Bronchial epithelial cell (primary cell): ENCODE measurements at places on chromosomes 4 and X. TPM values are rescaled to one million over a fixed set of nuclear protein-coding genes. Genes with fewer than 3 reads are reported as not detected.
A peak's percentile ranks its signal among the peaks of the same experiment; 100 is the strongest.

CCNB3 gene
- under 0.01 TPM in 2 replicates for total RNA-seq

GK gene
- 30.5 and 38.7 TPM in 2 replicates for total RNA-seq

RAB9A gene
- 43.4 and 57.6 TPM in 2 replicates for total RNA-seq

KCNIP4 gene
- total RNA-seq: 0.53 and 1.4 TPM in 2 replicates

CT55 gene
- total RNA-seq: not detected in 2 replicates

PRKG2 gene
- total RNA-seq: 5.3 and 7.0 TPM in 2 replicates

DNA sequence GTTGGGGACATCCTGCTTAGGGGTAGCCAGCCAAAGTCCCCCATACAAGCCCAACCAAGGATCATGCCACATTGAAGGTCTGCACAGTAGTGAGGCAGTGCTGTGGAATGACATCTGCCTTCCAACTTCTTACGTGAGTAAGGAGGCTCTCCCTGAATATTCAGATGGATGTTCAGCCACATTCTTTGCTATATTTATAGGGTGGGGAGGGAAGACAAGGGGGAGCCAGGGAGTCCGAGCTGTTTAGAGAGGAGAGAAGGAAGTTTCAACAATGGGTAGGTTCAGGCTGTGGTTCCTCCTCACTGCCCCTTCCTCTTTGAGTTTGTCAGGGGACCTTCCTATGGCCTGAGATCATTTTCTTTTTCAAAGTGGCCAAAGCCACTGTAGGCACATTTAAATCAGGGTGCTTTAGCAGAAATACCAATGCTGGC lies 29.8 kb downstream of the MSN start:
- no peak for DNase-seq

DNA sequence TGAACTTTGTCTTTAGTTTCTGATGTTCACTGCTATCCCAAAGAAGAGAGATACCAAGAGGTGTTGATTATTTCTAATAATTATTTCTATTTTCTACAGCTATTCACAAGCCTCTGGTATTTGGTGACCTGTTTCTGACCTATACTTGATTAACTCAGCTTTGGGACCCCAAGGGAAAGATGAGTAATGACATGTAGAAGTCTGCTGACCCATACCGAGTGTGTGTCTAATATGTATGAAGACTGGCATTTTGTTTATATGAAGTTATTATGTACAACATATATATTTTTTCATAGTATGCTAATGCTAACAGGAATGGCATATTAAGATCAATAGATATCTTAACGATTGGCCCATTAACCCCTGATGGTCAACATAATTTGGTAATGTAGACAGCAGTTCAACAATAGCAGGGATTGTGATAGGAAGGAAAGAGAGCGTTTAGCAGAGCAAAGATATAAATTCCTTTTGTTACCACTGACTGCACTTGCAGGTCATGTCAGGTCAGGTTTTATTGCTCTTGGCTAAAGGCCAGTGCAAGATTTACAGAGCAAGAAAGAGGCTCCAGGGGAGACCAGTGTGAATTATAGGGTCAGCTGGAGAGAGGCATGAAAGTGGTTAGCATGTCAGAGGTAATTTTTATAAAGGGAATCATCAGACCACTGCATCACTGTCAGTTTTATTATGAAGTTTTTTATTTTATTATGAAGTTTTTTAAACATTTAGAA lies 94.7 kb upstream of the DIPK2B start:
- peak; percentile 52 for DNase-seq

- DNase-seq: no peak
Measured at GRCh38 chrX:72125331-72126047, 6.2 kb downstream of the RTL5 start.

GRCh38 chr4:111113591-111113990 lies 490.7 kb upstream of the PITX2 start:
- DNase-seq: no peak

- DNase-seq: no peak
Measured at GRCh38 chrX:36573720-36574119, 434.4 kb upstream of the FAM47C start.

DNA sequence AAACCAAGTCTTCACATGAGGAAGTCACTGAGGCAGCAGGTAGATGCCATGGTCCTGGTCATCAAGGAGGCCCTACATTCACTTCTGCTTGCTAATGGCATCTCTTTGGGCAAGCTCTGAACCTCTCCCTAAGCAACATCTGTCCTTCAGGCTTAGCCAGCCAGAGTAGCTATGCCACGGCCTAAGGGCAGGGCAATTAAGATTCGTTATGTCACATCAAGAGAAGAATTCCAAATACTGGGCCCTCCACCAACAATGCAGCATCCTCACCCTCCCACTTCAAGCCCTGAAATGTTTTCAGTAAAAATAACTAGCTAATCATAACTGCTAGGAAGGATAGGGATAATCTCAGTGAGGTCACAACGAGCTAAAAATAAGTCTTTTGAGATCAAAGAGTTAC lies 120.7 kb upstream of the HCCS start:
- DNase-seq: no peak

GRCh38 chrX:153387987-153388721 lies 13.0 kb downstream of the PNMA6E start:
- DNase-seq: no peak

DNA sequence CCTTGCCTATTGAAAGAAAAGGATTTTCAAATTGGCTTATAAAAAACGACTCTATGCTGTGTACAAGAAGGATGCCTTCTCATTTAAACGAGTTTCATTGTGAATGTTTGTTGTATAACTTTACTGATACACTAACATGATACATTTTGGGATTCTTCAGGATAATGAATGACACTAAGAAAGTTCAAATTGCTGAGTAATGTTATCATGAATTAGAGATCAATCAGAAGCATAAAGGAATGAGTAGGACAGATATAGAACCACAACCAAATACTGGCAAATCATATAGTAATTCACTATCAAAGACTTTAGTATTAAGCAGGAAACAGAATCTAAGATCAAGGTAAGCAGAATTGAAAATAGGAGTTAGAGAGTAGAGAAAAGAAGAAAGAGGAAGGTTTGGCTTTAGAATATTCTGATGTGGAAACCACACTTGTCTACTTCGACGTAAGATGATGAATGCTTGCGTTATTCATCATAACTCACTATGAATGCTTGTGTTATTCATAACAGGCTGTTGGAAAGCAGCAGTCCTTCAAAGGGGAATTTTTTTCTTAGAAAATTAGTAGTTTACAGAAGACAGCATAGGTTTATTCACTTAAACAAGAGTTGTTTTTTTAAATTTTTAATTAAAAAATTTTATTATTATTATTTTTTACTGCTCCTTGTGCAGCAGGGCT lies 13.4 kb downstream of the CCDC158 start:
- DNase-seq: peak; percentile 63

DNA sequence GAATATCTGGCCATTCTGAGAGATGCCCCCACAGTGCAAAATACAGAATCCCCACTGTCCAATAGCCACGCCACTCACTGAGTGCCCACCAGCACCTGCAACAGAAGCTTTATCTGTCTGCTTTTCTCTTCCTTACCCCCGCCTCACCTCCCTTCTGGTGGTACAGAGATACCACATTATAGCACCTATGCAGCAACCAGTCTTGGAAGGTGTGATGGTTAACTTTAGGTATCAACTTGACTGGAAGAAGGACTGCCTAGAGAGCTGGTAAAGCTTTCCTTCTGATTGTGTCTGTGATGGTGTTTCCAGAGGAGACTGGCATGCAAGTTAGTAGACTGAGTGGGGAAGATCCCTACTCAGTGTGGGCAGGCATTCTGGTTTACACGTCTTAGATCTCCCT lies 61.8 kb upstream of the TXK start:
- DNase-seq: no peak

DNA sequence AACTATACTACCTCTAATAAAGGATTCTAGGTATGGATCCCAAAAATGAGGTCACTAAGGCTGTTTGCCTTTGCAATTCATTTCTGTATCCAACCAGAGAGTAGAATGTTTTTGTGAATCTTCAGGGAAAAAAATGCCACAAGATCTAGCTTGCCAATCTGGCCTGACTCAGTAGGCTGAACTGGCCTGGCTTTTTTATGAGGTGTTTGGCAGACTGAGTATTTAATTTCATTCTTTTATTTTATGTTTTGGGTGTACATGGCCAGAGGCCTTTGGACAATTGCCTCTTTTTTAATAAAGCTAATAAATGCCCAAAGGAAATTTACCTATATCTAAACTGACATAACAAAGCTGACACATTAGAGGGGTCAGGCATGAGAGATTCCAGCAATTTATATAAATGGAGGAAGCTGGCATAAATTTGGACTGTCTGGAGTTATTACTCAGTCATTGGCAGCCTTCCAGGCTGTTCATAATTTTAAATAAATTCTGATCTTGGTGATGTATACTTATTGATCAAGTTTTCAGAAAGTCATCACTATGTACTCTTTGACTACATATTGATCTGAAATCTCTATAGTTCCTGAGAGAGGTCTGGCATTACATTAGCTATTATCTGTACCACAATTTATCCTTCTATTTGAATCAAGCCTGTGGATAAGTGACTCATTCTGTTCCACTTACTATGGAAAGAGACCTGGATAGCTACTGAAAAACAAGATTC lies 376.4 kb upstream of the NOCT start:
- peak; percentile 39 for DNase-seq

DNA sequence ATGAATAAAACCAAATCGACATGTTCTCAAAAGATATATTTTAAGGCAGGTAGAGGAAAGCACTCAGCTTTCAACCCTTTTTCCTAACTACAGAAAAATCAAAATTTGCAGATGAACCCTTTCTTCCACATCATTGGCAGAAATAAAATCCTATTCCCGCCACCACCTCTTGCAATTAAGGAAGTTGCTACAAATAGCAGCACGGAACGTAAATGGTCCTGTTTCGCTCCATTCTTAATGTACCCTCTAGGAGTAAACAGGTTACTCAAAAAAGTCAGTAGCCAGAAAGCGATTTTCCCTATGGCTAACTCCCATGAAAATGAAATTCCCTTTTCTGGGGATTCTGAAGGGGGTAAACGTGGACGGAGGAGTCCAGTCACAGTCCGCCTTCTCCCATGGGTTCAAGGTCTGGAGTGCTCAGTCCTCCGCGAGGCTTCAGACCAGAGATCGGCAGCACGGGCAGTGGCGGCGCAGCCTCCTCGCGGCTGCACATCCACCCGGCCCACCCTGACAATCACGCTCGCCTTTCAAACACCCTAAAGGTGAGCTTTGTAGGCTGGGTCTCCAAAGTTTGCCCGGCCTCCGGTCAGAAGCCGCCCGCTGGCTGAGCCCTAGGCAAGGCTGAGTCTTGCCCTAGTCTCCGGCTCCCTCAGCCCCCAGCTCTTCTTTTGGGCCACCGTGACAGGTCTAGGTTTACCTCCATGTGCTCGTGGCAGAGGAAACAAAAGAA lies 1.8 kb downstream of the ATP11C start:
- DNase-seq: no peak

- DNase-seq: peak; percentile 7
Measured at GRCh38 chrX:63855896-63856295, 70.9 kb upstream of the ARHGEF9 start.

GRCh38 chr4:134215620-134216344 lies 14.2 kb upstream of the PABPC4L start:
- DNase-seq: no peak

- no peak for DNase-seq
Measured at GRCh38 chr4:38310446-38311043, 350.3 kb downstream of the PTTG2 start.
